Lower lobe of right lung (tissue), 2 donors: ENCODE measurements at places on chromosomes 7 and 10.

DNA sequence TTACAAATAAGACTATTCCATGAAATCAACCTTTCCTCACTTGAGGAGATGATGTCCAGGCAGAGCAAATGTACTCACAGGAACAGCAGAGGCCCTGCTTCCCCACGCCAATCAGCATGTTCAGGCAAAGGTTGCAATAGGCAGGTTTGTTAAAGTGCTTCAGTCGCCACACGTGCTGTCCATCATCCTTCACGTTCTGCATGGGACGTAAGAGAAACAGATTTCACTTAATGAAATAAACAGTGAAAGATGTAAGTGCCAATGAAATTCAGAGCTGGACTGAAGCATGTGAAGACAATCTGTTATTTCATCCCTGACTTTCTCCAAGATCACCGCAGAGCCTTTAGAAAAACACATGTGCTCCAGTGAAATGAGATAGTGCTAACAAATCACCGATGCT lies 217.4 kb downstream of the DGKB start:
- DNase-seq, result no peak

DNA sequence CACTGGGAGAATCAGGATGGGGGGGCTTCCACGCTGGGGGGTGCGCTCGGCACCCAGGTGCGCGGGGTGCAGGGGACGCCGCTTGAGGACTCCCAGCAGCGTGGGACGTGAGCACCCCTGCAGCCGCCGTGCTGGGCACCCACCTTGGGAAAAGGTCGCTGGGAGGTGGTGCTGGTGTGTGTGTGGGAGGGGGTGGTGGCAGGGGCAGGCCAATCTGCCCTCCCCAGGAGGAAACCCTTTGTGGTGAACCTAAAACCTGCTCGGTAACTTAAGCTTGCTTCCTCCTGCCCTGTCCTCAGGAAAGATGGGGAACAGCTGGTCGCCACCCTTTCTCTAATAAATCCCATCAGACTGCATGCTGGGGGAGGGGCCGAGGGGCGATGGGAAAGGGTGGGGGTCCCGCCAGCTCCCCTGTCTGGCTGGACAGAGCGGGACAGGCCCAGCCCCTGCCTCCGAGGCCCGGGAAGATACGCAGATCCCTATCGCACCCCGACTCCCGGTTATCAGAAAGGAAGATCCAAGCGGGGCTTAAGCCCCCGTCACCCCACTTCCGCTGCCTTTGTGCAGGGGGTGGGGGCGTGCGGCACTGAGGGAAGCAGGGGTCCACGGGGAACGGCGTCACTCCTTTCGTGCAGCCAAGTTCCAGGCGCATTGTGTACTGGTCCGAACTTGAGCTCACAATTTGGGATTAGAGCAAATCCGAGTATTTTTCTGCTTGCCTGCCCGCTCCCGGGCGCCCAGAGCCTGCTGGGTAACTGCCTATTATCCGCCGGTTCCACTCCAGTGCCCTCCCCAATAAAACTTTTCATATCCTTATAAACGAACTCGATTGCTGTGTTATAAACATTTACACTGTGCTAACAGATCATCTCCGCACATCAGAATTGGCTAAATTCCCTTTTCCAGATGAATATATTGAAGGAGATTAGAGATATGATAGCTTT lies 64.6 kb downstream of the UNCX start:
- peak; percentile 36 for DNase-seq

- no peak for DNase-seq
Observed at GRCh38 chr10:104824380-104825006, 183.4 kb downstream of the SORCS3 start.

DNA sequence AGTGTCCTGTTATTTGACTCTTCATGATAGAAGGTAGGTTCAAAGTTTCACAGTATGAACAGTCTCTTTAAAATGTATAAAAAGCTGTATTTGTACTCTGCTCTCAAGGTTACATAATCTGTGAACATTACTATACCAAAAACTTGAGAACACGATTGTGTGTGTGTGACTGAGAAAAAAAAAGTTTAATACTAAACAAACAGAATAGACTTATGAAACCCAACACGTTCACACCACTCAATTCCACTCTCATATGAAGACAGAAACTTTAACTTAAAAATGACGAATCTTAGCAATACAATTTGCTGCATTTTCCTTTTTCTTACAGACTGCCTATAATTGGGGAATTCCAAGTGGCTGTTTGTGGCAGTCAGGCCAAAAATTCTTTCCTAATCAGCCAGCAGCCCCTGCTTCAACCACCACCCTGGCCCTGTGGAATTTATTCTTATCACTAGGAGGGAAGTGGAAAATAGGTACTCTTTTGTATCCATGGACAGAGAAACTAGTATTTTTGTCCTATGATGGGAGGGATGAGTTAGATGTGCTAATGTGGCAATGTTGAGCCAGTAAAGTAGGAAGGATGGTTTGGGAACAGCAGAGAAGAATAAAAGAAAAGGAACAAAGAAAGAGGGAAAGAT lies 42.8 kb downstream of the MINDY3 start:
- DNase-seq, result no peak

GRCh38 chr10:132440791-132441565 lies 44.0 kb downstream of the PWWP2B start:
- no peak for DNase-seq

DNA sequence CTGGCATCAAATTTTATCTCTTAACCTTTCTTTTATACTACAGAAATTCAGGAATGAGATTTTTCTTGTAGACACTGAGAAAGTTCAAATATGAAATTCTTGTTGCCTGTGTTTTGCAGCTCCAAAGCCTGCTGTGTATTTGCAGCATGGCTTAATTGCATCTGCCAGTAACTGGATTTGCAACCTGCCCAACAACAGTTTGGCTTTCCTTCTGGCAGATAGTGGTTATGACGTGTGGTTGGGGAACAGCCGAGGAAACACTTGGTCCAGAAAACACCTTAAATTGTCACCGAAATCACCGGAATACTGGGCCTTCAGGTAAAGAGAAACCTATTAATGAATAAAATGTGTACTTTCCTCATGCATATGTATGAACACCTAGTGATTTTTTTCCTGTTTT lies 24.8 kb downstream of the LIPK start:
- DNase-seq, result no peak

DNA sequence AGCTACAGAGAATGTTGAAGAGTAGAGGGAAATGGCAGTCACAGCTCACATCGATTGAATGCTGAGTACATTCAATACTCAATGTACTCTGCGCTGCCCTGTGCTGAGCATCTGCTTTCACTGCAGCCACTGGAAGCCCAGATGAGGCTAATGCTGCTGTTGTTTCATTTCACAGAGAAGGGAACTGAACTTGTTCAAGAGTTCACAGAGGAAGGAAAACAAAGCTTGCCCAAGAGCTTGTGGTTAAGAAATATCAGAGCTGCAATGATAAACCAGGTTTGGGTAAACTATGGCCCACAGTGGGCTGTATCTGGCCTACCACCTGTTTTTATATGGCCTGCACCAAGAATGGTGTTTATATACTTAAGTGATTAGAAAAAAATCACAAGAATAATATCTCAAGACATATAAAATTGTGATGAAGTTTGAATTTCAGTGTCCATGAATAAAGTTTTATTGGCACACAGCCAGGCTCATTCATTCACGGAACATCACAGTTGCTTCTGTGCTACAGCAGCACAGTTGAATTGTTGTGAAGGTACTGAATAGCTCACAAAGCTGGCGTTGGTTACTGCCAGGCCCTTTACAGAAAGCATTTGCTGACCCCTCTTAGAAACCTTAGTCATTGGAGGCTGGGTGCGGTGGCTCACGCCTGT lies 64.1 kb downstream of the CFAP58 start:
- DNase-seq, result no peak

GRCh38 chr10:103804871-103805270 lies 50.5 kb downstream of the SH3PXD2A start:
- DNase-seq, result no peak
